NCI-H524 treated with DMSO at 0.1 percent for 48 hours (cell line): ENCODE measurements at places on chromosomes 3 and 15.
A peak's percentile ranks its signal among the peaks of the same experiment; 100 is the strongest.

DNA sequence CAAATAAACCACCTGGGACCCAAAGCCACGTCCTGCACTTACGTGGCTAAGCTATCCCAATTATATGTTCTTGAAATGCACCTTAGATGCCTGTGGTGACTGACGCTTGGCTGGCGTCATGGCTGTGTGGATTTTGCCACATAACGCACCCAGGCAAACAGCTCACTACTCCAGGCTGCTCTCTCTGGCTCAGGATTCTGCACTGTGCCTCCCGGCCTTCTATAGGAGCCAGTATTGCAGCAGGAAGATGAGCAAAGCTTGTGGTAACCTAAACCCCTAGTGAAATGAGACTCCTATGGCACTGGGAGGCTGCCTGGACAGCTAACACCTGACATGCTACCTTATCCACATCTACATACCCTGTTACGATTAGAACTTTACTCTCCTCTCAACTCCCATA, 179.3 kb downstream of the THRB start:
- no peak for DNase-seq

GRCh38 chr3:95710684-95711083, 1103.7 kb upstream of the EPHA6 start:
- DNase-seq = no peak

DNA sequence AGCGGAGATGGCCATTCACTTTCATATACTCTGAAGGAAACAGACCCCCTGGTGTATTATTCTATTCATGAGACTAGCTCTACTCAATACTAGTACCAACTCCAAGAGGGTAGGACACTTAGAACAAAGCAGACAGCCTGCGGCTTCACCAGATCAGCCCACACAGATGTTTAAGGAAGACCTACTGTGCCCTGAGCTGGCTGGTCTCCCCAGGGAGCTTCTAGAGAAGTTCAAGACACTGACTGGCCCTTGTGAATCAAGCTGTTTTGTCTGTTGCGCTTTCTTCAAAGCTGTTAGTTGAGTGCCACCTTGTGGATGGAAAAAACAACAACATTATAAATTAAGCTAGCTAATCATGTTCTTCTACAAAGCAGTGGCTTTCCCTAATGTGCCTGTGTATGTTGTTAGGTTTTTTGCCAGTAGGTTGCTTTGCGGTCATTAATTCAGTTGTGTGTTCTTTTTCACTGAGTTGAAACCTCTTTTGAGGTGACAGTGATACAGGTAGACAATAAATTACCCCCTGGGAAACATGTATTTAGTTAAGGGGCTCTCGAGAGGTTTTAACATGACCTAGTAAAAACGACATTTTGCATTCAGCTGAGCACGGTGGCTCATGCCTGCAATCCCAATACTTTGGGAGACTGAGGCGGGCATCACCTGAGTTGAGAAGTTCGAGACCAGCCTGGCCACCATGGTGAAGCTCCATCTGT, 64.2 kb upstream of the MYZAP start:
- DNase-seq = peak; percentile 95

GRCh38 chr3:43856351-43856750, 165.6 kb downstream of the ABHD5 start:
- DNase-seq = no peak

DNA sequence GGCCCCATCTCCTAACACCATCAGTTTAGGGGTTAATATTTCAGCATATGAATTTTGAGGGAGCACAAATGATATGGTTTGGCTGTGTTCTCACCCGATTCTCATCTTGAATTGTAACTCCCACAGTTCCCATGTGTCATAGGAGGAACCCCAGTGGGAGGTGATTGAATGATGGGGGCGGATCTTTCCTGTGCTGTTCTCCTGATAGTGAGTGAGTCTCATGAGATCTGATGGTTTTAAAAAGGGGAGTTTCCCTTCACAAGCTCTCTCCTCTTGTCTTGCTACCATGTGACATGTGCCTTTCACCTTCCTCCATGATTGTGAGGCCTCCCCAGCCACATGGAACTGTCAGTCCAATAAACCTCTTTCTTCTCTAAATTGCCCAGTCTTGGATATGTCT, 73.8 kb upstream of the TJP1 start:
- DNase-seq = no peak

- no peak for DNase-seq
Measured at GRCh38 chr15:66635817-66636216, 66.2 kb upstream of the SMAD6 start.

GRCh38 chr3:110149763-110150162, 812.4 kb upstream of the DPPA4 start:
- no peak for DNase-seq

GRCh38 chr3:134694946-134695543, 44.2 kb upstream of the KY start:
- no peak for DNase-seq

GRCh38 chr3:79515072-79515471, 252.7 kb downstream of the ROBO1 start:
- no peak for DNase-seq

- no peak for DNase-seq
Measured at GRCh38 chr15:84983294-84983693, 1.6 kb downstream of the PDE8A start.

DNA sequence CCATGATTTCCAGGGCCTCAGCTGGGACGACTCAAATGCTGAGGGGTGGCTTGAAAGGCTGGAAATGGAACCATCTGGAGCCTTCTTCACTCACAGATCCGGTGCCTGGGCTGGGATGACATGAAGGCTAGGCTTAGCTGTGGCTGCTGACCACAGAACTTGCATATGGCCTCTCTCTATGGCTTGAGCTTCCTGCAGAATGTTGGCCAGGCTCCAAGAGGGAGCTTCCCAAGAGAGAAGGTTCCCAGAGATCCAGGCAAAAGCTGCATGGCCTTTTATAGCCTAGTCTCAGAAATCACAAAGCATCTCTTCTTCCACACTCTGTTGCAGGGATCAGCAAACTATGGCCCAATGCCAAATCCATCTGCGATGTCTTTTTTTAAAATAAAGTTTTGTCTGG, 44.8 kb downstream of the GATM start:
- DNase-seq = peak; percentile 18

- DNase-seq = no peak
Measured at GRCh38 chr3:39936848-39937247, 127.4 kb downstream of the MYRIP start.
